Hematopoietic multipotent progenitor cell treated with erythropoietin and hydrocortisone succinate and interleukin-3 and kit ligand, for 6 days (in vitro differentiated cells): ENCODE measurements at places on chromosomes 3 and 15.
A peak's percentile ranks its signal among the peaks of the same experiment; 100 is the strongest.

- DNase-seq = no peak
These were observed 335.4 kb upstream of the MDFIC2 start for GRCh38 chr3:70647823-70648222.

DNA sequence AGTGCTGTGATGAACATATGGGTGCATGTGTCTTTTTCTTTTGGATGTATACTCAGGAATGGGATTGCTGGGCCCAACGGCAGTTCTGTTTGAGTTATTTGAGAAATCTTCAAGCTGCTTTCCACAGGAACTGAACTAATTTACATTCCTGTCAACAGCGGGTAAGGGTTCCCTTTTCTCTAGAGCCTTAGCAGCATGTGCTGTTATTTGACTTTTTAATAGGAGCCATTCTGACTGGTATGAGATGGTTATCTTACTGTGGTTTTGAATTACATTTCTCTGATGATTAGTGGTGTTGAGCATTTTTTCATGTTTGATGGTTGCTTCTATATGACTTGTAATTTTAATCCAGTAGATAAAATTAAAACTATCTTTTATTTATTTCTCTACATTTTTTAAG, 1168.6 kb upstream of the ALCAM start:
- no peak for DNase-seq

DNA sequence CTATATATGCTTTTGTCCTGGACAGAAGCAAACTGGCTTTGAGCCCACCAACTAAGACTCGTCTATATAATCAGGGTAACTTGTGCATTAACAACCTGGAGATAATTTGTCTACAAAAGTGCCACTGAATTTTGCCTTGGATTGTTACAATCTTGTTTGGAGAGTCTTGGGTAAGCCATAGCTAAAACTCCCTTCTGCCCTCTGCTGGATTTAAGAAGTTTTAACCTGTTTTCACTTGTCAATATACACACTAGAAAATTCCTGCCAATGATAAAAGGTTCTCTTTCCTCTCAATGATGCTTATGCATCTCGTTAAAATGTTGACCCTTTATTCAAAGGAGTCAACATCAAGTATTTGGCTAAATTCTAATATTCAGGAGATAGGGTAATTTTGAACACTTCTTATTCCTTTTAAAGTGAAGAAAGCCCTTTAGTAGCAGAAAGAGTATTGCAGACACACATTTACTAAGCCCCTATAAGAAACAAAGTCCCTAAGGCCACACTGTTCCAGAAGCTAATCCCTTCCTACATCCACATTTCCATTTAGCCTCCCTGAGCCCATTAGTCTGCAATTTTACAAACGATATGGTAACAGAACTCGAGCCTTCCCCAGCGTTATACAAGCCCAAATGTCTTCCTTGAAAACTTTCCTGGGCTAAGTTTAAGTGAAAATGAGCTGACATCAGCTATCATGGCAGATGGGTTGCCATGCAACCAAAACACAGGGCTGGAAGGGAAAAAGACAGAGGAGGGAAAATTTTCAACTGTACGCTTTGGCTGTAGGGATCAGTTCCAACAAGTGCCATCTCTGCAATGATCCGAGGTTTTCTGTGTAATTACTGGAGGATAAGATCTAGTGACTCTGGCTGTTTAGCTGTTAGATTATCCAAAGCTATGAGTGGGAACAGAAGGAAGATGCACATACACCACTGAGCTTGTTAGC, 75.9 kb upstream of the FGF12 start:
- peak; percentile 74 for DNase-seq

GRCh38 chr3:58665405-58665804, 1.2 kb downstream of the FAM3D start:
- DNase-seq = no peak

DNA sequence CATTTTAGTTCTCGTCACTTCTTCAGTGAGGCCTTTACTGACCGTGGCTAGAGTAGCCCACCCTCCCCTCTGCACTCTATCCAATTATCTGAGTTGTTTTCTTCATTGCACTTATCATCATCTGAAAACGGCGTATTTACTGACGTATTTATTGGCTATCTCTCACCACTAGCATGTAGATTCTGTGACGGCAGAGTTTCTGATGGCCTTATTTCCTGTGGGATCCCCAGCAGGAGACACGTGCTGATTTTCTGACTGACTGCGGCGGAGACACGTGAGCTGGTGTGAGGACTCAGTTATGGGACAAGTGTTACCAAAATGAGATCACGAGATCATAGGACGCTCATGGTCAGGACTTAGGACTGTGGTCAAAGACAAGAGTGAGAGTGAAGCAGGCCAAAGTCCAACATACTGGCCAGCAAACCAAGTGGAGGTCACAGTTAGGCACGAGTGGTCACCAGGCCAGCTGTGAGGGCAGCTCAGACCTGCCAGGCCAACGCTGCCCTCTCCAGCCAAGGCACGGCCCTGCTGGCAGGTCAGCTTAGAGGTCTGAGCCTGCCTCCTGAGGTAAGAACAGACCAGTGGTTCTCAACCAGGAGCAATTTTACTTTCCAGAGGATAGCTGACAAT, 50.6 kb upstream of the BNIP2 start:
- no peak for DNase-seq

DNA sequence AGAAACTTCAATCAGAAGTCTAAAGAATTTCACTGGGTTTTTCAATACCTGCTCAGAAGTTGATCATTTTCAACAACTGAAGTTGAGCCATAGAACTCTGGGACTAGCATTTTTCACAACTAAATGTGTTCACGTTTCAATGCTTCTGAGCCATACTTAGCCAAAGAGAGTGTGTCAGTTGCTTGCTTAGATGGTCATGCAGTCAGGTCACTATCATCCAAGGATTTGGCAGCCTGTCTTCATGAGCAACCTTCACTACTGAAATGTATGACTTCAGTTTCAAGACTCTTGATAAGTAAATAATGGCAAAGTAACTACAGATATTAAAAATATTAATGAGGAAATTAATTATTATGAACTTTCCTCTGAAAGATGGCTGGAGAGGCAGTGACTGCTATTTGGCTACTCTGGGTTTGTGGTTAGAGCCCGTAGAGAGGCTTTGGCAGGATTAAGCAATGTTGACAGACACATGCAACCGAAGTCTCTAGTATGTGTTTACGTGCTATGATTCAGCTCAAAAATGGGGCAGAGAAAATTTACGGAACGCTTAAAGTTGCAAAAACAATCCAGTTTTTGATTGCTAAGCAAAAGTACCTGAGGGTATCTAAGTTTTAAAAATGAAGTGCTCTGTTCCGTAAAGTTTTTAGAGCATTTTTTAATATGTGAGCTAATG, 133.8 kb downstream of the GMNC start:
- peak; percentile 28 for DNase-seq

- no peak for DNase-seq
These were observed 79.3 kb downstream of the RPL22L1 start for GRCh38 chr3:170790647-170791046.

GRCh38 chr3:29914861-29915524, 634.1 kb downstream of the RBMS3 start:
- DNase-seq = no peak

DNA sequence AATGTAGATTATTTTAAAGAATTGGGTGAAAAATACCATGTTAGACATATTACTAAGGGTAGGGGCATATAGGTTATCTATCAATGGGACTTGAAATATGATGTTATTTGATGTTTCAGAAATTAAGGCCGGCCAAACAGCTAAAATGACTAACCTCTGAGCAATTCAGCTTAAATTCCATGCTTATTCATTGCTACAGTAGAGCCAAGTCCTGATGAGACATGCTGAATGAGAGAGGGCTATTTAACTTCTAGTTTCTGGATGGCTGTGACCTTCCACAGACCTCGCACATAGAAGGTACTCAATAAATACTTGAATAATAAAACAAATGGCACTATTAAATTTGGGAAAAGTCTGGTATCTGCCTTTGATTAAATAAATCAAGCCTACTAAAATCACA, 175.6 kb upstream of the WNT5A start:
- DNase-seq = no peak

- peak; percentile 31 for DNase-seq
These were observed 27.8 kb downstream of the ADGRG7 start for GRCh38 chr3:100637197-100637631.

GRCh38 chr3:178182337-178182779, 353.9 kb upstream of the KCNMB2 start:
- peak; percentile 14 for DNase-seq

DNA sequence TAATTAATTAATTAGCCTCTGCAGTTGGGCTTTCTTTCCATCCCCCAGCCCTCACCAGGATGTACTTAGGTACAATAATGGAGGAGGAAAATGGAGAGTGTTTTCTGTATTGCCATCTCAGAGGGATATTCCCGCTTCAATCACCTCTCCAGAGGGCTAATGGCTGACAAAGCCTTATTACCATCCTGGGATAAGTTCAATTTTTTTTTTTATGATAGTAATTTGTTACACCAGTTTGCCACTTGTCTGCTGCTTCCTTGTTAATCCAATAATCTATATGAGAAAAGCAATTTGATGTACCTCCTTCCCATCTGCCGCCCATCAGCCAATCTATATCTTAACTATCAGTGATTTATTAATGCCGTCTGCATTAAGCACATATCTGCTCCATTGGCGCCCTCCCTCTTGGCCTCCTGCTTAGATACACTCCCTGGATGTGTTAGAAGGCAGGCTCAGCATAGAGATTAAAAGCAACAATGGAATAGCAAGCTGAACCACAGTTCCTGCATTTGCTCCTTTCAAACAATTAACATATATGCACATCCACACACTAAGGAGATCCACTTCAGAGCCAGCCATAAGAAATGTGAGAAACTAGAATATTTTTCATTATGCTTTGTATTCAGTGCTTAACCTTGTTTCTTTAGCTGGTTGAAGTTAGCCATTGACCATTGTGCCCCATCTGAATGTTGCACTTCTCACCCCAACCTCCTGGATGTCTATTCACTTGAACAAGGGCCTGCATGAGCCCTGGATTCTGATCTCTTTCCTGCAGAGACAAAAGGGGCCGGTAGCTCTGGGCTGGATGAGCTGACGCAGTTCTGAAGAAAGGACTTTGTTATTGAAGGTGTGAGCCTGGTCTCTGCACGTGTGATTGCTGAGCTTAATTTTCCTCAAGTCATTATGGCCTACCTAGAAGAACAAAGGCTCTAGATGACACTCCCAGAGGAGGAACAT, 237.3 kb upstream of the GAP43 start:
- DNase-seq = no peak

GRCh38 chr15:64209680-64210334, 47.0 kb upstream of the PPIB start:
- peak; percentile 80 for DNase-seq

GRCh38 chr3:177352424-177352823, 155.1 kb upstream of the TBL1XR1 start:
- DNase-seq = no peak

GRCh38 chr3:124553178-124553577, 177.1 kb upstream of the UMPS start:
- no peak for DNase-seq

- no peak for DNase-seq
These were observed 41.8 kb downstream of the IFT122 start for GRCh38 chr3:129481766-129482332.

DNA sequence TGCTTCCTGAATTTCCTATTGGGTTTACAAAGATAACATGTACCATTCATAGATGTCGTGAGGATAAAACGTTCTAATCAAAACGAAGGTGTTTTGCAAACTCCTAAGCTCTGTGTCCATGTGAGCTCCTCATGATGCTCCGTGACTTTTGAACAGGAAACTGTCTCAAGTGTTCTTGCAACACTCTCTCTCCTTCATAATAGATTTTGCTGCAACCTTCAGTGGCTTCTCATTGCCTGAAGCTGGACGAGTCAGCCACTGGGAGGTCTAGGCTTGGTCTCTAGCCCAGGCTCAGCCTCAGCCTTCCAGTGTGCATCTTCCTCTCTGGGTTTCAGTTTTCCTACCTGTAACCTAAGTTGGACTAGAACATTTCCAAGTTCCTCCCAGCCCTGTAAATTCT, 18.7 kb upstream of the BCL2A1 start:
- DNase-seq = peak; percentile 61

- no peak for DNase-seq
These were observed 33.5 kb downstream of the COLQ start for GRCh38 chr3:15488002-15488401.

- DNase-seq = peak; percentile 89
These were observed 6.6 kb upstream of the RAB11A start for GRCh38 chr15:65862682-65863081.

- peak; percentile 57 for DNase-seq
These were observed 308.4 kb downstream of the PDCD6IP start for GRCh38 chr3:34106879-34107278.

GRCh38 chr3:48739955-48740823, 23.2 kb upstream of the IP6K2 start:
- DNase-seq = peak; percentile 86

GRCh38 chr3:194328053-194328657, 23.0 kb downstream of the CPN2 start:
- DNase-seq = peak; percentile 55

- peak; percentile 42 for DNase-seq
These were observed 9.9 kb upstream of the LEKR1 start for GRCh38 chr3:156816091-156816793.

GRCh38 chr3:35737934-35738706, 98.8 kb downstream of the ARPP21 start:
- DNase-seq = no peak

DNA sequence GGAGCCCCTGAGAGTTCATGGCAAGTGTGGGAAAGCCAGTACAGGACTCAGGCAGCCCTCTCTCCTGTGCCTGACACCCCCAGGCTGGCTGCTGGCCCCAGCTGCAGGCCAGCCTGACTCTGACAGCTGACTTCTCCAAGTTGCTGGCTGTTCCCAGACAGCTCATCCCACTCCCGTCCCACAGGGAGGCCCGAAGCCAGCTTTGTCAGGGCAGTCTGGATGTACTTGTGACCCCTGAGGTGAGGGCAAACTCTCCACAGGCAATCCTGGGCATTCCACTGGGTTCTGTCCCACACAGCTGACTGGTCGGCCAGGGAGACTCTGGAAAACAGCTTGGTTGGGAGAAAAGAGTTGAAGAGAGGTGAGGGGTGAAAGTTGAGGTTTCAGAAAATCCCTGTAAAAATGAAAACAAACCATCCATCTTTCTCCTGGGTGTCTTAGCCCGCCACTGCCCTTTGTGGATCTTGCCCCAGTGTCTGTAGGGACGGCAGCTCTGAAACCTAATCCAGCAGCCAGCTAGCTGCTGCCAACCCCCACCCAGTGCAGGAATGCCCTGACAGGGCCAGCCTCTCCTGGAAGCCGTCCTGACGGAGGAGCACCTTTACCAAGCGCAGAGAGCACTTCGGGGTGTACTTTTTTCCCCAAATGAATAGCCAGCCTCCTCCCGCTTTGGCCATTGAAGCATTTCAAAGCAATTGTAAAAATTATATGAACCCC, 87.9 kb downstream of the DNAJB8 start:
- DNase-seq = no peak

- DNase-seq = no peak
These were observed 1.3 kb downstream of the TOP2B start for GRCh38 chr3:25663347-25663868.

- no peak for DNase-seq
These were observed 142.2 kb downstream of the FOXP1 start for GRCh38 chr3:71441217-71441924.
